ENCODE measurements at places on chromosomes 7 and 10.

DNA sequence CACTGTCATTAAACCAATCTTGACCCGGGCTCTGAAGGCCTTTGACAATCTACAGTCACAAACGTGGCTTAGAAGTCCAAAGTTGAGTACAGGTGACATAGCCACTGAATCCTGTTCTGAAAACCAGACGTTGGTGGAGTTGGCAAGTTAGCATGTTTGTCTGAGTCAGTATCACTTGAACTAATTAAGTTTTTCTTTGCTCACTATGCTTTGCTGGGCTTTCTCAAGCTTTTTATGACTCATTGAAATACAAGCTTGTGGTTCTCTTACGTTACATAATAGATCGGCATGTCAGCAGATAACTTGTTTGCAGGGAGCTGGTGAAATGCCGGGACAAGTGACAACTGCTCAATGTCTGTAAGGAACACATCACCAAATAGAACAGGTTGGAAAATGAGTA, 53.8 kb downstream of the ARL5B start:
- DNase-seq: no peak

DNA sequence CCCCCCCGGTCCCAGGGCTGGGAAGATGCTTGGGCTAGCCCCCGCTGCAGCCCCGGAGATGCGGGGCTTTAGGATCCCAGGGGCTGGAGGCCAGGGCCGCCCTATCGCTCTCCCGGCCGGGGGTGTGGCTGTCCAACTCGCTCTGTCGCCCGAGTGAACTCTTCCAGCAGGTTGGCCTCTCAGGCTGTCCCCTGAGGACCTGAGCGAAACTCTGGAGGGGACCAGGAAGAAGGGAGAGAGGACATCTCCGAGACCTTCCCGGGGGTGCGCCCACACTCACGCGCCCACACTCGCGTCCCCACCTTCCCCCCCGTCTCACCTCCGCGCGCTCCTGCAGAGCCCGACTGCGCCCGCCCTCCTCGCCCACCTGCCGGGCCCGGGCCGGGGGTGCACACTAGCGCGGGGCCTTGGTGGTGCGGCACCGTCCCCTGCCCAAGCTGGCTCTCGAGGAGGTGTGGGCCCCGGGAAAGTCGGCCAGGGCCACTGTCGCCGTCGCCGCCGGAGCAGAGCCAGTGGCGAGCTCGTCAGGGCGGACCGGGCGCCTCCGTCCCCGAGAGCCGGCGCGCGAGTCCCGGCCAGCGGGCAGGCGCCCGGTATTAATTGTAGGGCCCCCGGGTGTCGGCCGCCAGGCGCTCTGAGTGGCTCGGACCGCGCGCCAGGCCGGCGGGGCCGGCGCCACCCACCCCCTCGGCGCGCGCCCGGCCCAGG, 101.7 kb upstream of the SVIL start:
- DNase-seq: no peak

DNA sequence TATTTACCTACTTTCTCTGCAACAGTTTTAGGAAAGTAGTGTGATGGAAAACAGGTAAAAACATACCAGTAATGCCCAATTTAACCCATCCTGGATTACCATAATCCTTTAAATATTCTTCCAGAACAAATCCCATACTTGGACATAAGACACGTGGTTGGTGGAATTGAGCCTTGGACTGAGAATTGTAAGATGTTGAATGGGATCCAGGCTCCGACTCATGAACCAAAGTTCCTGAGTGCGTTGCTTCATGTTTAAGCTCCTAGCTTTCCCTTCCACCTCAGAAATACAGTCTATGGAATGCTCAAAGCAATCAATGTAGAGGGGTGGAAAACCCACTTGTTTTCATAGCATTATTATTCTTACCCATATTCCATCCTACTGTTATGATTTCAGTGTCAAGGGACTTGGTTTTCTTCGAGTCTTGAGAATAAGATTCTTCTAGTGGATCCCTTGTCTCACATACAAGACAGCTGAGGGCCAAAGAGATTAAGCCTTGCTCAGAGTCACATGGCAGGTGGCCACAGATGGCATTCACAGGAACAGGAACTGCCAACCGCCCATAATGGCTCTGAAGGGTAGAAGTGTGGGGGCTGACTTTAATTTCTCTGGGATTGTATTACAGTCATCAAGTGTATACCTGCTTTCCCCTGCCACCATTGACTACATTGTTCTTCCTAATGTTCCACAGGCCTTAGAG, 171.2 kb downstream of the GFRA1 start:
- DNase-seq: no peak

- no peak for DNase-seq
Observed at GRCh38 chr7:27442455-27442854, 199.9 kb downstream of the EVX1 start.

GRCh38 chr10:3140280-3140679, 32.3 kb downstream of the PITRM1 start:
- DNase-seq: no peak

DNA sequence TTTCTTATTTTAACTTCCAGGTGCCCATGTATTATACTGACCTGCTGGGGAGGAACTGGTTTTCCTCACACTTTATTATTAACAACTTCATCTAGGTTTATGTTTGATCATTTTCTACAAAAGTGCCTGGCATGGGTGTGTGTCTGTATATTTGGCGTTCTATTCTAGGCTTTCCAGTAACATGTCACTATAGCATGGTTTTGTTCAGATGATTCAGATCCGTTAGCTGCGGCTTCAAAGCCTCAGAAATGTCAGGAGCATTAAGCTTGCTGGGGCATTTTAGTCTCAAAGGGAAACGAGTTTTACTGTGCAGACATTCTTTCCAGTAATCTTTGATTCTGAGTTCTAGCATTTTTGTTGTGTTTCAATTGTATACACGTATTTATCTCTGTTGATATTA, 2.3 kb downstream of the INPP5A start:
- no peak for DNase-seq

GRCh38 chr10:12042409-12042796, 206 bp downstream of the UPF2 start:
- no peak for DNase-seq

- no peak for DNase-seq
Observed at GRCh38 chr7:39133088-39133487, 155.4 kb downstream of the POU6F2 start.

GRCh38 chr7:149022756-149023360, 5.4 kb downstream of the PDIA4 start:
- no peak for DNase-seq

DNA sequence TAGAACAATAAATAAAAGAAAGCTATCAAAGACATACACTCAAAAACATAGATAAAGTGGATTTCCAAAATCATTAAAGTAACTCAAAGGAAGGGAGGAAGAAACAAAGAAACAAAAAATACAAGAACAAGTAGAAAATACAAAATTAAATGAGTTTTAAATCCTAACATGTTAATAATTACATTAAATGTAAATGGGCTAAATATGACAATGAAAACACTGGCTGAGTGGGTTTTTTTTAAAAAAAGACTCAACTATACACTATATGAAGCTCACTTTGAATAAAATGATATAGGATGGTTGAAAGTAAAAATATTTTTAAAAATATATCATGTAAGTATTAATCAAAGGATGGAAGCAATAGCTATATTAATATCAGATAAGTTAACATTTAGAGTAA, 371.4 kb downstream of the PTPRN2 start:
- no peak for DNase-seq

DNA sequence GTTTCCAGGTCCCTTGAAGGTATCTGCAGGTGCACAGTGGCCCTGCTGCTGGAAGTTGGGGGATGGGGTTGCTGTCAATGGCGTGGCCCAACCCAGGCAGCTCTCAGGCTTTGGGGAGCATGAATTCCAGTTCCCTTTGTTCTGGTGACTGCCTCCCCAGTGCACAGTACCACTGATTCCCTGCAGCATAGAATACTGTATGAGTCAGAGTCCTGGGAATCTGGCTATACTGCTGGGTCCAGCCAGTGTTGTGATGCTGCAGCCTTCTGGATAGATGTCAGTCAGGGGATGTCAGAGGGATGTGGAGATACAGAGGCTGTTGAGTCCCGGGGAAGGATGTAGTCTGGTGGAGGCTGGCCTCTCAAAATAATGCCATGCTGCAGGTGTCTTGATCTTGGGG, 99.3 kb downstream of the LANCL2 start:
- DNase-seq: no peak

- DNase-seq: peak; percentile 78
Observed at GRCh38 chr7:106021151-106022067, 58.3 kb downstream of the CDHR3 start.

DNA sequence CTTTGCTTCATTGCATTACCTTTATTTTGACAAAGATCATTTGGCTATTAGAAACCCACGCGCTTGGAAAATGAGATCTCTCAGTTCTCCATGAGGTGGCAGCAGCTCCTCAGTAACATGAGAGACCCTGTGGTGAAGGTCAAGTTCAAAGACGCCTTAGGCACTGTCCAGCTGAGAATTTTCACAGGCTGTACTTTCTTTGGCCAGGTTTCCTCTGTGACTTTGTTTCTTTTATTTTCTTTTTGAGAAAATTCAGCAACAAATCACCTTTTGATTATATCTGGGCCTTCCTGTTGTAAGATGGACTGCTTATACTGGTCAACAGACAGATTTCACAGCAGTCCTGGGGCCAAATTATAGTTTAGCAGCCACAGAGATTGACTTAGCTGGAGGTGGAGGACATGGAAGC, 54.5 kb downstream of the RAB18 start:
- DNase-seq: peak; percentile 10

GRCh38 chr10:72588266-72588665, 37.6 kb downstream of the MICU1 start:
- no peak for DNase-seq

Data from NCI-H1694 treated with DMSO at 0.1 percent for 48 hours (cell line).